Hematopoietic multipotent progenitor cell treated with erythropoietin and hydrocortisone succinate and interleukin-3 and kit ligand, for 4 days (in vitro differentiated cells): ENCODE measurements at places on chromosomes 12 and 14.

DNA sequence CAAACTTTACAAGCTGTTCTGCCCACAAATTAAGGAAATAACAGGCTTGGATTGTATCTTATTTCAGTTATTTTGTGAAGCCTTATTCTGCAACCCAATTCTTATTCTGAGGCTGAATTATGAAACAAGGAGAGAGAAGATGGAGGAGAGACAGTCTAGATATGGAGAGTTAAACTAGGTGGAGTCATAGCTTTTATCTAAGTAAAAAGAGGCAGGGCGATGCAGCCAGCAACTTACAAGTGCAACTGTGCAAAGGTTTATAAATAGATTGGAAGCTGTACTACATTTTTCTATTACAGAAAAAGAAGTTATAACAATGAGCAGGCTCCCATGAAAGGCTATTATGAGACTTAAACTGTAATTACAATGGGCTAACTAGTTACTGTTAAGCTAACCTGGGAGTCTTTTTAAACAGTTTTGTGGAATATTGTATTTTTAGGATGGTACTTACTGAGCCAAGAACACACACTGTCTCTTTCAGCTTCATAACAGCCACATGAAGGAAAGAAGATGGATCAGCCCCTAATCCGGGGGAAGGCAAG is 22.4 kb downstream of the NID2 start:
- peak; percentile 11 for DNase-seq

DNA sequence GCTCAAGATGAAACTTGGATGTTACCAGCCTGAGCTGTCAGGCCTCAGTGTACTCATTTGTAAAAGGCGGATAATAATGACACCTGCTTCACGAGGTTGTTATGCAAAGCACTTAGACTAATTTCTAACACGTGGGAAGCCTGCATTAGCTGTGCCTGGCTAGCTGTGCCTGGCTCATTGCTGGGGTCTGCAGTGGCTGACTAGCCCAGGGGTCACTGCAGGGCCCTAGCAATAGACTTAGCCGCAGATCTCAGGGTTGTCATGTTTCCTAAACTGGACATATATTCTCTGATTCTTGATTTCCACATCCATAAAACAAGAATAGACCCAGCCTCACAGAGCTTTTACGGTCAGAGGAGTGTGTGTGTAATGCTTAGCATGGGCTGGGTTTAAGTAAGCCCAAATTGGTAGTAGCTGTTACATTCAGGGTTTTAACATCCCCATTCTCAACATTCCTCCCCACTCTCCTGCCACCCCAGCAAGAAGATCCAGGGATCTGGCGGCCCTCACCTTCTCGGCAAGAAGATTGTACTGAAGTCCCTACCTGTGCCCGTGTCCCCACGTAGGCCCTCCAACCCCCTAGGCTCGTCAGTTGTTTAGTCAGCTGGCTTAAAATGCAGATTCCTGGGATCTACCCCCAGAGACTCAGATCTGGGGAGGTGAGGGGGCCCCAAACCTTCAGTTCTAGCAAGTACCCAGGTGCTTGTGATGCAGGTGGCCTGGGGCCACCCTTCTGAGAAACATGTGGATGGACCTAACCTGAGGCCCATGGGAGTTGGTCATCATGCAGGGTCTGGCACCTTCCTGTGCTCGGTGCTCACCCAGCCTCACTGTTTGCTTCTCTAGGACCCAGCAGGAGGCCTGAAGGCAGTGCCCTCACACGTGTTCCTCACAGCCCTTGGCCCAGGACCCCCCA is 8.6 kb downstream of the NR4A1 start:
- no peak for DNase-seq

DNA sequence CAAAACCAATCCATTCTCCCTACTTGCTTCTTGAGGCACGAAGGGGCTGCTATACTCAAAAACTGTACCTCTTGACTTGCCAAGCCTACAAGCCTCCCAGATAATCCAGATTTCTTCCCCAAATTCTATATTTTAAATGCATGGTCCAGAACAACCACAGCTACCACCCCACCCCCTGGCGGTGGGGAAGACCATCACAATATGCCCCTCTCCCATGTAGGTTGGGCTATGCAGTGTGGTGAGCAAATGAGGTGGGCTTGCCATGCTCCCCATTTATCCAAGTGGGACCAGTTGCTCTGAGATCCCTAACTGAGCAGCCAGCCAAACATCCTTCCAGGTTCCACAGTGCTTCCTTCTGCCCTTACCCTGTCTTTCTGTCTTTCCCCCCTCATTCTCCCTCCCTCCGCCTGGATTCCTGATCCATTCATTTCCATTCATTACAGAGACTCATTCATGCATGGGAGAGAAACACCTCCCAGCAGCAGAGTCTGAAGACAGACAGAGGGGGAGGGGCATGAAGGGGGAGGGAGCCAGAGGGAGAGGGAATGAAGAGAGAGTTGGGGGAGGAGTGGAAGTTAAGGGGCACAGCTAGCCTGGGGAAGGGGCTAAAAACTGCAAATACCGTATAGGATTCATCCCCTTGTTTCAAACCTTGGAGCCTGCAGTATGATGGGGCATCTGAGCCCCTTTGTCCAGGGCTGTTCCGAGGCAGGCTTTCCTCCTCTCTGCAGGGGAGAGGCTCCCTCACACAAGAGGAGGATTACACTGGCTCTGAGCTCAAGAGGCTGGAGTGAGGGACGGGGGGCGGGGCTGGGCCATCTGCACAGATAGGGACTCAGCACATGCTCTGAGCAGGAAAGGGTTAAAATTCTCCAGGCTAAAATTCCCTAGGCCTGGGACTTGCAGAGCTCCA is 4.4 kb downstream of the ZNF219 start:
- no peak for DNase-seq

- DNase-seq = no peak
These were observed 62.7 kb upstream of the KCNH3 start for GRCh38 chr12:49476091-49476490.

DNA sequence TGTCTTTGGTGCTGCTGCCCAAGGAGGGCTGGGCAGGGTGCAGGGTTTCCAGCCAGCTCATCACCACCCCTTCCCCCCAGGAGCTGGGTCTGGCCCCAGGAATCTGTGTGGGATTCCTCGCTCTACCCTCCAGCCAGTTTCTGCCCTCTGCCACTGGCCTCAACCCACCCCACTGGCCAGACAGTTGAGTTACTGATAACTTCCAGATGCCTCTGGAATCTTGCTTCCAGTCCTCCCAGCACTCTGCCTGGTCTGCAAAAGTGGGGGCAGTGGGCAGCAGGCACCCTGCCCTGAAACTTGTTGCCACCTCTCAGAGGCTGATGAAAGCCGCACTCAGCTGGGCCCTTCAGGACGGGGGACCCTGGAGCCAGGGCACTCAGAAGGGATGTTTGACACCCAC is 20.1 kb upstream of the TBX3 start:
- DNase-seq = no peak

DNA sequence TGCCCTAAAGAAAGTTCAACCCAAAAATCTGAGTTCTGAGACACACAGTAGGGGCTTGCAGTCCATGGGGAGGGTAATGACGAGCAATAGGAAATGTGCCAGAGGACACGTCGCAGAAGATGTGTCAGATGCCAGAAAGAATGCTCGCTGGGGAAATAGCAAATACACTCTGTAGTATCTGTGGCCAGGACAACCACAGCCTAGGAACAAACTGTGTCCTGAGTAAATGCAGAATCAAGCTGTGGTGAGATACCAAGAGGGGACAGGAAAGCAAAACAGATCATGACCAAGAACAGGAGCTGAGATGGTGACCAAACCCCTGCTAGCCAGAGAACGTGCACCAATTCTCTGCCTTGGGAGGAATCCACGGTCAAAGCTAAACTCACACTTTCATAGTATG is 9.1 kb downstream of the CRACR2A start:
- DNase-seq = peak; percentile 26

DNA sequence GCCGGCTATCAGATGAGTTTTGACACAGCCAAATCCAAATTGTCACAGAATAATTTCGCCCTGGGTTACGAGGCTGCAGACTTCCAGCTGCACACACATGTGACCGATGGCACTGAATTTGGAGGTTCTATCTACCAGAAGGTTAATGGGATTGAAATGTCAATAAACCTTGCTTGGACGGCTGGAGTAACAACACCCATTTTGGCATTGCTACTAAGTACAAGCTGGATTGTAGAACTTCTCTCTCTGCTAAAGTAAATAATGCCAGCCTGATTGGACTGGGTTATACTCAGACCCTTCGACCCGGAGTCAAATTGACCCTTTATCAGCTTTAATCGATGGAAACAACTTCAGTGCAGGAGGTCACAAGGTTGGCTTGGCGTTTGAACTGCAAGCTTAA is 100.2 kb upstream of the EVL start:
- DNase-seq = no peak

DNA sequence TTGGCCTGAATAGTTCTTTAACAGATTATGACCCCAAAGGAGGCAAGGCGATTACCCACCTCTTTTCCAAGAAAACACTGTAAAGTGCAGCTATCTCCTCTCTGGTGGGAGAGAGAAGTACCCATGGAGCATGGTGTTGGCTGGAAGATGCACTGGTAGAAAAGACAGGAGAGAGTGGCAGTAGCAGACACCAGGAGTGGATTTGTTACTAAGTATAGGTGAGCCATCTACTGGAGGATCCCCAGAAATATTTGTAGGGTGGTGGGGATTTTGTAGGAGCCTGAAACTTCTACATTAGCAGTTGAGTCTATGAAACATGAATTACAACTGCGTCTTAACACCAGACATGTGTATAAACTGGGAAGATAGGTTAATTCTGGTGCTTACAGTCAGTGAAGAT is 148.0 kb downstream of the SLC38A4 start:
- DNase-seq = peak; percentile 45

DNA sequence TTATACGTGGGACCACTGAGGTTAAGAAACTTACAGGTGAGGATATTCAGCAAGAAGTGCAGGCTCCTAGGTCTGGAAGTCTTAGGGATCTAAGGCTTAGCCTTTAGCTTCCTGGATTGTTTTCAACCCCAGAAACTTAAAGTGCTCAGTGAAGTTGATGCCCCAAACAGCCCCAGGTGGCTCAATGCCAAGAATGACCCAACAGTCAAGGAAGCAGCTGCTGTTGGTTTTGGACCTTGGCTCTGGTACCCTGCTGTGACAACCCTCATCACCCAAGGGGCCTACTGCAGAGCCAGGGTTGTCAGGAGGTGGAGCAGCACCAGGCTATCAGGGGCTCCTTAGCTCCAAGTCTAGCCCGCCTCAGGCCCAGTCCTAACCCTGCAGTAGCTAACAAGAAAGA is 36.8 kb downstream of the VDR start:
- no peak for DNase-seq

GRCh38 chr14:24892497-24893051 is 157.4 kb downstream of the STXBP6 start:
- no peak for DNase-seq

DNA sequence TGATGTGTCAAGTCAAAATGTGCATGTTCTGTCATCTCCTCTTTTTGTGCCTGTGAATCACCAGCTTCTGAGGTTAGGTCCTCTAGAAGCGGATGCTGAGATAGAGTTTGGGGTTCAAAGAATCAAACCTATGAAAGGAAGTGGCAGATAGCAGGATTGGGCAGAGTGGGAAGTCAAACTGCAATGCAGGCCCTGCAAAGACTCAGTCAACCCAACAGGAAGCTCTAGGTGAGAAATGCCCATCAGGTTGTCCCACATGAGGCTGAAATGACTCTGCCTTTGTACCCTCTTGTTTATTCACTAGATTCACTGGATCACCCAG is 4.5 kb upstream of the MIA2 start:
- peak; percentile 33 for DNase-seq

DNA sequence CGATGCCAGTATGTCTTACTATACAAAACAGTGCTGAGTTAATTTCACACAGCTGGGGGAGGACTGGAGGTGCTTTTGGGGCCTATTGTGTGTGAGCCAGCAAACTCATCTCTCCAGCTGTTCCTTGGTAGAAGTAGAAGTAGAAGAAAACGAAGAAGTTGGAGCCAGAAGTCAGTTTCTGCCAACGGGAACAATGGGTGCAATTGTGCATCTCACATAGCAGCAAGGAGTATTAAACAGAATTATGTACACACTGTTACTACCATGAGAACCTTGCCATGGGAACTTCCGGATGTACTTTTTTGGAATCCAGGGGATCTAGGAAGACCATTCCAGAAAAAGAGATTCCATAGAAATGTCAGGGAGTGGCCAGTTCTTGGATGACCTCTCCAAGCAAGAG is 88.6 kb downstream of the VCPKMT start:
- DNase-seq = no peak

DNA sequence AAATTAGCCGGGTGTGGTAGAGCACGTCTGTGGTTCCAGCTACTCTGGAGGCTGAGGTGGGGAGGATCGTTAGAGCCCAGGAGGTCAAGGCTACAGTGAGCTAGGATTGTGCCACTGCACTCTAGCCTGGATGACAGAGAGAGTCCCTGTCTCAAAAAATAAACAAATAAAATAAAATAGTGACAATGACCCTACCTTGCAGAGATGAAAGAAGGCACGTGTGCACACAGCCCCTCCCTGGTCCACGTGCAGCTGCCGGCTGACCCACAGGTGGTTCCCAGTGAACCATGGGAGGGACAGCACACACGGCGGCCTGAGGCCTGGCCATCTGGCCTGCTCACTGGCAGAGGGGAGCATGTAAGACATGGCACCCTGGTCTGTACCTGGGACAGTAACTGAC is 4.7 kb downstream of the HHIPL1 start:
- no peak for DNase-seq

DNA sequence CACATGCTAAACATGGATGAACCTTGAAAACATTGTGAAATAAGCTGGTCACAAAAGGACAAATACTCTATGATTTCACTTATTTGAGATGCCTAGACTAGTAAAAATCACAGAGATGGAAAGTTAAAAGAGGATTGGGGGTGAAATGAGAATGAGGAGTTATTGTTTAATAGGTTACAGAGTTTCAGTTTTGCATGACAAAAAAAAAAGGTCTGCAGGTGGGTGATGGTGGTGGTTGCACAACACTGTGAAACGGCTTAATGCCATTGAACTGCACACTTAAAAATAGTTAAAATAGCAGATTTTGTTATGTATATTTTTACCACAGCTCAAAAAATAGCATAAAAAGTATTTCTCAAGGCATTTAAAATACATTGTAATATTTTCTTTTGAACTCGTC is 151.9 kb upstream of the NRXN3 start:
- no peak for DNase-seq

- no peak for DNase-seq
These were observed 19.5 kb downstream of the MAPK1IP1L start for GRCh38 chr14:55070981-55071411.

DNA sequence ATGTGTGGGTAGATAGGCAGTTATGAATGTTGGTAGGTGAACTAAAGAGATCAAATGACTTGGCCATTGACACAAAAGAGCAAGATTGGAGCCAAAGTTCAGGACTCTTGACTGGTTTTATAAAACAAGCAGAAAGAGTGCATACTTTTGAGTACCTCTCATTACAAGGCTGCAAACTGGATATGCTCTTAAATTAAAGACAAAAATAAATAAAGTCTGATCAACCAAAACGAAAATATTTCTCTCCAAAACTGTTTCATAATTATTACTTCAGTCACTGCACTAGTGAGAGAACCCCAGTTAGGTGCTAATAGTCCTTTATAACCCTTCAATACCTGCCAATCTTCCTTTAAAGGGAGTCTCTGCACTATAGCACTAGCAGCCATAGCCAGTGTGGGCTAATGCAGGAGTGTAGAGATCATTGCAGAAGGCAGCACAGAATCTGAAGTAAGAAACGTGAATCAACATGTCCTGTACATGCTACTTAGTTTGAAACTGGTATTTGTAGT is 147.1 kb downstream of the FOXA1 start:
- DNase-seq = no peak
